Cardiac muscle cell (in vitro differentiated cells and primary cell): ENCODE measurements at places on chromosomes 5 and 9. TPM values are rescaled to one million over a fixed set of nuclear protein-coding genes. Genes with fewer than 3 reads are reported as not detected.

- DNase-seq: peak; percentile 1
Observed at GRCh38 chr9:1098551-1098950, 48.4 kb downstream of the DMRT2 start.

Gene PCDHGA2
- 0.95 and 1.8 TPM in 2 replicates for total RNA-seq

Gene FOXE1
- total RNA-seq: not detected in 2 replicates

- DNase-seq: peak; percentile 13
Observed at GRCh38 chr5:82684659-82685058, 392.5 kb downstream of the TMEM167A start.

GRCh38 chr5:14572385-14572784, 9.2 kb upstream of the OTULINL start:
- DNase-seq: no peak

Gene SHISAL2B
- 1.9 TPM in 1 of 2 replicates, not detected in the other for total RNA-seq

GRCh38 chr9:131593091-131593820, 47.9 kb downstream of the PRRT1B start:
- DNase-seq: no peak

Gene PCDHGA5
- 1.1 and 1.2 TPM in 2 replicates for total RNA-seq

- DNase-seq: peak; percentile 41
Observed at GRCh38 chr5:125263356-125263755, 516.9 kb upstream of the ZNF608 start.

DNA sequence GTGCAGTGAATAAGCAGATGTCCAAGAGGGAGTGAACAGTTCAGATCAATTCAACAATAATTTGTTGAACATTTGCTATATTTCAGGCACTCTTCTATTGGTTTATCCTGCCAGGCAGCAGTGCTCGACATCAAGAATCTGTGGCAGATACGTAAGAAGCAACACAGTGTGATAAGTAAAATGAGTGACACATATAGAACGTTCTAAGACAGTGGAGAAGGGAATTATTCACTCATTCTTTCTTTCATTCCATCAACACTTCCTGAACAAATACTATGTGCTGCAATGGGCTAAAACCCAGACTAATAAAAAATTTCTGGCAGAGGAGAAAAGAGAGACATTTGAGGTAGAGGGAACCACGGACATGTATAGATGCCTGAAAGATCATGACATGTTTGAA, 89.9 kb upstream of the GLIS3 start:
- no peak for DNase-seq

DNA sequence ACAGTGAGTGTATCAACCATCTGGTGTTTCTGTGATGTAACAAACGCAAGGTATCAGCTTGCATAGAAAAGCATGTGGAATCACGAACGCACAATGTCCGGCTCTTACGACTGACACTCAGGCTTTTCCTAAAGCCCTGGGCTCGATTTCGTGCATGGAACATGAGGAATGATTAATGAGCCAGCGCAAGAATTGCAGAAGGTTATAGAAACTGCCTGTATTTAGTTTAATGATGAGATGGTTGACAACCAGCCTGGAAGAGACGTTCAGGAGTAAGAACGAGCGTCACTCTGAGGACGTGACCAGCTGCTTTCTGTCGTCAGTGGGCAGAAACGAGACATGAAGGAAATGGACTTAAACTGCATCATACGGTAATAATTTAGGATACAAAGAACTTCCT, 497.6 kb downstream of the IRX1 start:
- DNase-seq: no peak

- no peak for DNase-seq
Observed at GRCh38 chr9:23375511-23375910, 450.5 kb downstream of the ELAVL2 start.

- DNase-seq: no peak
Observed at GRCh38 chr5:41410737-41411136, 99.7 kb downstream of the PLCXD3 start.

Gene TEX53
- not detected in 2 replicates for total RNA-seq

Gene NEUROG1
- not detected in 2 replicates for total RNA-seq

- DNase-seq: no peak
Observed at GRCh38 chr5:120101771-120102170, 362.3 kb upstream of the PRR16 start.

DNA sequence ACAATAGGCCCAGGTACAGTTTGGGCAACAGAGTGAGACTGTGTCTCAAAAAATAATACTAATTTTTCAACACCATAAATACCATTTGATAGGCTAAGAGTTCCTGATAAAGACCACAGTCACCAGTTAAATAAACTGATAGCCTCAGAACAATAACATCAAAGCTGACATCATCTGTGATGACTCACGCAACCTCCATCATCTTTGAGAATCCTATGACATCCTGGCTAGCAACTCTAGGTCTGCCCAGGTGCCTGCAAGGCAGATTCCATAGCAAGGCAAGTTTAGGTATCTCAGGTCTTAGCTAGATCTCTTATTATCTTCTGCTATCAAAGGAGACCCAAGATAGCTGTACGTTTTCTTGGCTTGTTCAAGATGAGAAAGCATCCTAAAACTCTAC, 30.5 kb upstream of the UBAP2 start:
- no peak for DNase-seq

DNA sequence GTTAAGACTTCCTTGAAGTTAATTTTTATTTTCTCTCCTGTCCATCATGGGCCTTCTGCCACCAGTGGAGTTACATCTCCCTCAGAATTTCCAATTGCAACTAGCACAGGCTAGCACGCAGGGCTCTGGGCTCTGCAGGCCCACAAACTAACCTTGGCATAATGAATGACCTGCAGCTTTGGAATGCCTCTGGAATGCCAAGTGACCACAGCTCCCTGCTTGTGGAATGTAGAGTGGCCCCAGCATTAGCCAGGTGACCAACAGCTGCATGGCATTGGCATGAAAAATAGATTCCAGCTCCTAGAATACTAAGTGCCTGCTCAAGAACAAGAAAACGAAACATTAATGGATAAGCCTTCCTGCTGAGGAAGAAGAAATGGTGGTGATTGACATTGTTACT, 726.1 kb downstream of the BRINP1 start:
- DNase-seq: no peak

Gene LCP2
- total RNA-seq: not detected in 2 replicates

GRCh38 chr9:19498015-19498414, 89.2 kb downstream of the ACER2 start:
- DNase-seq: no peak

Gene SNCB
- total RNA-seq: 1.6 and 2.4 TPM in 2 replicates

- peak; percentile 82 for DNase-seq
Observed at GRCh38 chr5:159156426-159157238, 52.7 kb downstream of the RNF145 start.

DNA sequence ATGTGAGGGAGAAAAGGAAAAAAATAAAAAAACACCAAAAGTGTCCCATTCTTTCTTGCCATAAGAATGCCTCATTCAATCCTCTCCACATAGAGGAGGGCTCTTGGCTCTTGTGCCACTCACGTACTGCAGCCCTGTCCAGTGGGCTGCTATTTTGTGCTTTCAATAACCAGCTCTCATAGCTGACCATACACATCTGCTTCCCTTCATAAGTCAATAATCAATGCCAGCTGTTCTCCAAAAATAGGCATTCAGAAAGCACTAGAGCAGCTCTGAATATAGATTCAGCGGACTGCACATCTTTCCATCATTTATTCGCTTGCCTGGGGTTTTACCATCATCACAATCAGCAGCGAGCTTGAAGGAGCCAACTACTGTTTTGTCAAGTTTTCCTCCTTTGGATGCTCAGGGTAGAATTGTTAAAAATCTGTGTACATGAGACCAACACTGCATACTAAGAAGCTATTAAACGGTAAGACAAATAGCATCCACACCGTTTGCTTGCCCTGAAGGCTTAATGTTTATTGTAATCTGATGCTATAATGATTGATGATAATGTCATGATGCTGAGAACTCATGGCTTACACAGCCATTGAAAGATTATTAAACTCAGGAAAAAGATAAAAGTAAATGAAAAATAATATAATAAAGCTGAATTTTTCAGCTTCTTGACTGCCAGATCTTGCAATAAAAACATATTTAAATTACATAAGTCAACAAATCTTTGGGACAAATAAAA, 80.0 kb downstream of the OXCT1 start:
- no peak for DNase-seq

- no peak for DNase-seq
Observed at GRCh38 chr9:133703591-133704399, 34.4 kb downstream of the SARDH start.

- DNase-seq: no peak
Observed at GRCh38 chr5:155082401-155082800, 68.8 kb downstream of the KIF4B start.

- no peak for DNase-seq
Observed at GRCh38 chr5:17461793-17462192, 36.2 kb upstream of the TAF11L2 start.

GRCh38 chr5:179137643-179138567, 77.7 kb downstream of the ZNF354C start:
- DNase-seq: no peak

- DNase-seq: no peak
Observed at GRCh38 chr9:124298646-124299235, 41.0 kb downstream of the NEK6 start.

GRCh38 chr9:121865060-121865459, 213.6 kb downstream of the DAB2IP start:
- DNase-seq: no peak

Gene IFNA21
- total RNA-seq: not detected in 2 replicates

Gene LIFR
- total RNA-seq: 21.4 and 35.6 TPM in 2 replicates

GRCh38 chr5:174531782-174532191, 192.6 kb upstream of the MSX2 start:
- DNase-seq: no peak

DNA sequence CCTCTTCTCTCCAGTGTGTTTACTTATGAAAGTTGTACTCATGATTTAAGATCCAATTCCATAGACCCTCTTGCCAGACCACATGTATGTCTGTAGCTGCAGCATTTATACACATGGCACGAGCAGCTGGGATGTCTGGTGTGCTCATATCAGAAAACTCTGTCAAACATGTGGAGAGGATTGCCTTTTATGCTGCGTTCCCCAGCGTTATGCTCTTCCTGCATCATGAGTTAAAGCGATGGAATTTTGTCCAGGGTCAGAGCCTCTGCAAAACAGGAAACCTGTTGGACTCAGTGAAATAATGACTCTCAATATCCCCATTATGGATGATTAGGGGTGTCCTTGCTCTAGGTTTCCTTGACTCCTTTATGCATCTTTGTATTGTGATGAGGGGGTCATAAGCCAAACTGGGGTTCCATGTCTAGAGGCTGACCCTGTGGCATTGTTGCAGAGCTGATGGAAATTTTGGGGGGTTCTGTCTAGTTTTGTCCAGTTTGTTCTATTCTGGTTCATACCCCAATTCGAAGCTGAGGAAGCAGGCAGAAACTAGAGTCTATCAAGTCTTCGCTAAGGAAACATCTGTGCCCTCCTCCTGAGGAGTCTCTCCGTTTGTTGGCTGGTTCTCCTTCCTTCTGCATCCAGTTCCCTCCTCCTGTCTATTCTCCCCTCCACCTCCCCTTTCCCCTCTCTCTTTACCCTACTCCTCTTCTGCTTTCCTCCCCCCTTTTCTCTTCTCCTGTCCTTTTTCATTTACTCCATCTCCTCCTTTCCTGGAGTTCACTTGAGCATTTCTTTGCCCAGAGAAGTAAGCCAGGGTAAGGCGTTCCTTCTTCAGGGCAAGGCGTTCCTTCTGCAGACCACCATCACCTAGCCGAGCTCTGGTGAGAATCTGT, 252.8 kb downstream of the MAST4 start:
- DNase-seq: peak; percentile 54

GRCh38 chr5:149759986-149760853, 30.1 kb downstream of the PPARGC1B start:
- no peak for DNase-seq

Gene CTXN3
- not detected in 2 replicates for total RNA-seq
